ENCODE measurements at places on chromosomes 6 and 20.

GRCh38 chr6:47598367-47598766 lies 100.0 kb upstream of the ADGRF4 start:
- DNase-seq: no peak

DNA sequence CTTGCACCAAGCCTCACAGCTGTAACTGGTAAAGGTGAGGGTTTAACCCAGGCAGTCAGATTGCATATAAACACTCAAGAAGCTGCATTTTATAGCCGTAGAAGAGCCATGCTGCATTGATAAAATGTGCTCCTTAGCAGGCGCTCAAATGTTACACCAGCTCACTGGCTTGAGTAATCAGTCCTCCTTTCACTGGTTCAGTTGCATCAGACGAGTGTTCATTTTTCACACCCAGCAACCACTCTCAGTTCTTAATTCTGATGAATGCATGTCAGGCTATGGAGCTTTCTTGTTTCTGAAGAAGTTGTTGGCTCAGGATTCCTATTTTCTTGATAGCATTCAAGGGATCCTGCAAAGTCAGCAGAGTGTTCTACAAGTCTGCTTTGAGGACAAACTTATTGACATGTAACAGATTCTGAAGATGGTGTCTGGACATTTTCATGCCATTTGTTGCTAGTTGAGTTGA lies 198.3 kb downstream of the PLCB1 start:
- no peak for DNase-seq

- no peak for DNase-seq
Measured at GRCh38 chr6:31919624-31920303, 7.8 kb upstream of the C2 start.

GRCh38 chr6:57243954-57244353 lies 21.8 kb upstream of the RAB23 start:
- DNase-seq: no peak

DNA sequence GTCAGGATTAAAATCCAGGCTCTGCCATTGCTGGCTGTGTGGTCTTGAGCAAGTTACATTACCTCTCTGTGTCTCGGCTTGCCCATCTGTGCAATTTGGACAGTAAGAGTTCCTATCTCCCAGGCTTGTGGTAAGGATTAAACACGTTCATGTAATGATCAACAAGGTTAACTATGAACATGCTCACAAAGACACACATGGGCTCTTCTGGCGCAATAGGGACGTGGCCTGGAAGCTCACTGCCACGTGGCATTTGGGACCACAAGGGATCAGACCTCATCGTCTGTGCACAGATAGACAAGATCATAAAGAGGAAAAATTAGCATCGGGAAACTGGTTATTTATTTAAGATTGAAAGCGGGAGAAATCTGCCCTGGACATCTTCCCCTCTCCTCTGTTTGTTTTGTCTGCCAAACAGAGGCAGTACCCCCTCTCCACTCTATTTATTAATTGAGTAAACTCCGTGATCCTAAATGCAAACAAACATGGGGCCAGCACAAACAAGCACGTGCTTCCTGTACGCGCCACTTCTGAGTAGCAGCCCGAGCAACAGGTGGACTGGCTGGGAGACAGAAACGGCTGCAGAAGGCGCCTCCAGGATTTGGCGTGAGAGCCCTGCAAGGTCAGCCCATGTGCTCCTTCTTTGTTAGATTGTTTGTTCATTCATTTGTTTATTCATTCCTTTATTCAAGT lies 95.0 kb downstream of the CDH26 start:
- no peak for DNase-seq

GRCh38 chr6:13760307-13761304 lies 49.0 kb upstream of the RANBP9 start:
- DNase-seq: no peak

- peak; percentile 41 for DNase-seq
Measured at GRCh38 chr6:31079656-31080261, 32.6 kb downstream of the C6orf15 start.

DNA sequence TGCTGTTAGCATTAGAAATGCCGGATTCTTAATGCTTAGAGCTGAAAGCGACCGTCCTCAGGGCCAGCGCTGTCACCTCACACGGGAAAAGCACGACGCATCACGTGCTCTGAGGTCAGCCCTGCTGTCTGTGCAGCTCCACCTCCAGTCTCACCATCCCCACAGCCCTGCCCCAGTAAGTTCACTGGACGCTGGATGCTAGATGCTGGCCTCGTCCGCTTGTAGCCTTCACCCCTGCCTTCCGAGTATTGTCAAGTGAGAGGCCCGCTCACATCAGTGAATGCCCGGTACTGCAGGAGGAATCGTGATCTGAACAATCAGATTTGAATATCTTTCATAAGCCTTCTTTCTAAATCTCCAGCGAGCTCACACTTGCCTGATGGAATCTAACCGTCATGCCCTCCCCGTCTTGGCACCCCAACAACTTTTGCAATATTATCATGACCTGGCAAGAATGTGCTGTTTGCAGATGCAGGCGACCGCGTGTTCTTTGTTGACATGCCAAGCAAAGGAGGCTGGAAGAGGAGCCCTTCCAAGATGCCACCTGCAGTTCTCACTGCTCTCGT lies 64.9 kb downstream of the DLL1 start:
- no peak for DNase-seq

DNA sequence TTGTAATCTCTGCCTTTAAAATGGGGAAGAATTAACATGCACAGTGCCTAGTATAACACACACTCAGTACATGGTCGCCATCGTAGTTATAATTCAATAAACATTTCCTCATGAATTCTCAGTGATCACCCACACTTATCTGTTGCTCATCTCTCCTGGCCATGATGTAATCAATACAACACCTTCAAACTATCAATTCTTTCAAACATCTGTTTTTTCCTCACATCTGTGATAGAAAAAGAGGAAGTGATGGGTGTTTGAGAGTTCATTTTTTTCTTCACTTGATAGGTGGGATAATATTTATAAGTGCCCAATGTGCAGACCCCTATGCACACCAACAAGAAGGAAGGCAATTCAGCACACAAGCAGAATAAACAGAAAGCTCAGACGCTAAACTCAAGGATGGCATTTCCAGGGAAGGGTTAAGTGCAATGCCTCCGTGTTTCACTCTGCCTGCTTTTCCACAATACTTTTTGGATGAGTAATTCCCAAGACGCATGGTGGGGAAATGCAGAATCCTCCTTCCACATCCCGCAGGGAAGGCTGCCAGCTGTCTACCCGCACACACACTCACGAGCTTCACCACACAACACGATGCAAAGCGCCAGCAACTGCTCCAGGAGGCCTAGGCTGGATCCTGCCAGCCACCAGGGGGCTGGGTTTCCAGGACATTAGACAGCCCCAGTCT lies 100.3 kb downstream of the GMPR start:
- DNase-seq: peak; percentile 99

- no peak for DNase-seq
Measured at GRCh38 chr20:18252597-18253451, 35.5 kb upstream of the ZNF133 start.

GRCh38 chr6:29653452-29654038 lies 3.3 kb upstream of the MOG start:
- peak; percentile 57 for DNase-seq

DNA sequence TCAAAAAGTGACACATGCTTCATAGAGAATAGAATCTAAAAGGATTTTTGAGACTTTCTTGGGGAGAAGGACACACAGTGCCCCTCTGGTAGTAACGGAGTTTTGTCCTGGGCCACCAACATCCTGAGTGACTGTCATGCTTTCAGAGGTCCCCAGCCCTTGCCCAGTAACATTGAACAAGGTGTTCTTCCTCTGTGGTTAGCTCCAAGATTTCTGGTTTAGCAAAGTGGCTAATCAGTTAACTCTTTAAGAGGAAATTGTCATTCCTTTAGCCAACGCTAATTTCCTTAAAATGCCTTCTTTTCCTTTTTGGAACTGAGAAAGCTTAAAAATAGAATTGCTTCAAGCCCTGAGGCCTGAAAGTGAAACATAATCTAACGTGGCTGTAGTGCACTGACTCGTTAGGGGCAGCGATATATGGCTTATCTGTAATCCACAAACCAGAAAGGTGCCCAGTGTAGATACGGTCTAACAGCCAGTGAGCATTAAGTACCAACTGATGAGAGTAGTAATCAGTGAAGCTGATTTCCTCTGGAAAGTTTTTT lies 7.8 kb downstream of the E2F3 start:
- no peak for DNase-seq

DNA sequence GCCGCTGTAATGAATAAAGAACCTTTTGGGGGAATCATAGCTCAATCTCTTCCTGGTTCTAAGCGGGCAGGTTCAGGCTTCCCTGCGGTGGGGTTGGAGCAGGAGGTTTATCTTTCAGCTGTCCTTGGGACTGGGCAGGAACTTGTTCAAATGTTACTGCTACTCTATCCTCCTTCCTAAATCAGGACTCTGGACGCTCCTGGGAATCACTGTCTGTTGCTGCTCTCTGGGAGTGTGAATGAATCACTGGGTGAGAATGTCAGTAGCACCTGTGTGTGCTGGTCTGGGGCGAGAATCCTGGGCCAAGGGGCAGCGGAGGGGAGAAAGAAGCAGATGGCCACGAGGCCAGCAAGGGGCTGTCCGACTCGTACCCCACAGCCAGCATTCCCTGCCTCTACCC lies 65.4 kb upstream of the ZNFX1 start:
- no peak for DNase-seq

DNA sequence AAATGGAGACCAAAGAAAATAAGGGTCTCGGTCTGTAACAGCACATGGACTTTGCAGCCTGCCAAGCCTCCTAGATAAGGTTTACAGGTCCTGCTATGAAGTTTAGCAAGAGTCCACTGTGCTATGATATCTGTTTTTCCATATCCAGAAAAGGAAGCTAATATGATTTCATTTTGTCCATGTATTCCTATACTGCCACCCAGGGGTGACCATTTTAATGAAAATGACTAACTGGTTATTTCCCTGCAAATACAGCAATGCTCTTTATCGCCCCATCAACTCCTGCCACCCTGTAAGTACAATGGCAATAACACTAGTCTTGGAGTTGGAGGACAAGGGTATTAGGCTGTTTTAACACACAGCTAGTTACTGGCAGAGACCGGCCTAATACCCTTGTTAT lies 115.2 kb upstream of the GLP1R start:
- DNase-seq: no peak

- no peak for DNase-seq
Measured at GRCh38 chr6:39819228-39819627, 27.1 kb downstream of the DAAM2 start.

DNA sequence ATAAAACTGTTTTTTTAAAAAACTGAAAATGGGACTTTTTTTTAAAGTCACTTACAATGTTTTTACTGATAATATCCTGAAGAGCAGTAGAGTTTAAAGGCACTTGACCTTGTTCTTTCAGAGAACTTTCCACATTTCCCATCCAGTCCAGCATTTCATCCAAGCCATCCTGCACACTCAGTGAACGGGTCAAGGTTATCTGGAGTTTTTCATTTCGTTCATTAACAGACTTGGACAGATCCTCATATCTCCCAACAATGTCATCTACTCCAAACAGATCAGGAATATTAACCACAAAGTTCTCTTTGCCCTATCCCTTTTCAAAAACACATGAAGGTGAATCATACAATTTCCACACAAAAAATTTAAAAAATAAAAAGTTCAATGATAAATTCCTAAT lies 69.1 kb downstream of the DST start:
- no peak for DNase-seq

DNA sequence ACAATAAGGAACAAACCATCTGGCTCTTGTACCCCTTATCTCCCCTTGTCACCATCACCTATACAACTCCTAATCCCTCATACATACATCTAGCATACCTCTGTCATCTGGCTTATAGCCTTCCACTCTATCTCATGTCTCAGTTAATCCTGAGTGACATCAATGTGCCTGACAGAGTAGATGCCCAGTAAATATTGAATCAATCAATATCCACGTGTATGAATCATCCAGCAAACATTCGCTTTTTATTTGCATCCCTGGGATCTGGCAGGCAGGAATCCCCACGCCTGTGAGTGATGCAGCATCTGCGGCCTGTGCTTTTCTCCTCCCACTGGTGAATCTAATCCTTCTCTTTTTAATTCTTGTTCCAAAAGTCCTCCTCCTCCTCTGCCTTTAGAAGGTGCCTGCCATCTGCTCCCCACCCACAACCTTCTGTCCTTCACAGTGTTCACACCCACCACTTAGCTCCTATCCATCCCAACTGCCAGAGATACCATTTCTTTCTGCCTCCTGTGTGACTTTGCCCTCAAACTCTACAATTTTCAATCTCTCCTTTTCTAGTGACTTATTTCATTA lies 37.6 kb downstream of the ZNF391 start:
- no peak for DNase-seq

- no peak for DNase-seq
Measured at GRCh38 chr20:49479785-49480184, 2.7 kb downstream of the KCNB1 start.

Data from AG04450 (cell line).